ENCODE measurements at places on chromosomes 16 and 17.
A peak's percentile ranks its signal among the peaks of the same experiment; 100 is the strongest.

DNA sequence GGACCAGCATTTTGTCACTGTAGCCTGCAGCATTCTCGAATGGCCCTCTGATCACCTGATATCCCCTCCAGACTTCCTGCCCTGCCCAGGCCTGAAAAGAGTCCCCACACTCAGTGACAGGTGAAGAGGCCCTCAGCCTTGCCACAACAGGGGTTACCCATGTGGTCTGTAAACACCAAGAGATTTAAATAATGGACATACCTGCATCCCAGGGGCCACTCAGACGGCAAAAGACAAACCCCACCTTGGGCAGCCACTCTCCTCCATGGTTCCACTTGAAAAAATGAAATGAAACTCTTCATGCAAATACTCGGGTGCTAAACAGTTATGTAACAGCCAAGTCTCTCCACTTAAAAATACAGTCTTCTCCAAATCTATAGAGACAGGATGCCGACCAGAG is 22.9 kb upstream of the PECAM1 start:
- DNase-seq, result no peak

- DNase-seq, result no peak
These were observed 11.8 kb upstream of the JPT2 start for GRCh38 chr16:1666316-1666715.

- DNase-seq, result no peak
These were observed 11.9 kb upstream of the CLEC18A start for GRCh38 chr16:69938981-69939820.

DNA sequence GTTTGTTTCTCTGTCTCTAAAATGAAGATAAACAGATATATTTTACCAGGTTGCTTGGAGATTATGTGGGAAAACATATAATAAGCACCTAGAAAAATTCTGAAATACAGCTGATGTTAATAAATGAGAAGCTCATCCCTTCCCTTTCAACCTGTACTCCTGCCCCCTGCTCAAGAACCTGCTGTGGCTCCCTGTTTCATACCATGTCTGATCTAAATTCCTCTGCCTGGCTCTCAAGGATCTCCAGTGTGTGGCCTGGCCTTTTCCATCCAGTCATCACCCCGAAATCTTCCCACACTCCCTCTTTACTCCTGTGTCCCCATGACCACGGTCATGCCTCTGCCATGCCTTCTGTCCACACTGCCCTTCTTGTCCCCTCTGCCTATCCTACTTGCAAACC is 19.4 kb upstream of the DLX4 start:
- DNase-seq, result no peak

- DNase-seq, result peak; percentile 16
These were observed 27.7 kb upstream of the DHRS7B start for GRCh38 chr17:21098934-21099689.

GRCh38 chr17:338442-339192 is 14.0 kb downstream of the RPH3AL start:
- DNase-seq, result no peak

DNA sequence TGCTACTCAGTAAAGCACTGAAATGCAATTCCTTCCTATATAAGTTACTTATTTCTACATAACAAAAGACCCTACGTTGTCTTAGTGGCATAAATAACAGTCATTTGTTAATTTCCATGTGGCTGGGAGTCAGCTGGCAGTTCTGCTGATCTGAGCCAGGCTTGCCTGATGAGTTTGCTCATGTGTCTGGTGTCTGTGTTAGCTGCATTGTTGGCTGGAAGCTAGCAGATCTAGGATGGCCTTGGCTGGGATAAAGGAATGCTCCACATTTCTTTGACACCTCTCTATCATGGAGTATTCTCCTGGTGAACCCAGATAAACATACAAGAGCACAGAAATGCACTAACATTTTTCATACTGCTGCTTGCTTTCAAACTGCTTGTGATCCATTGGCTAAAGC is 264.4 kb upstream of the MON1B start:
- no peak for DNase-seq

- DNase-seq, result no peak
These were observed 43.2 kb downstream of the CLEC16A start for GRCh38 chr16:10987361-10988163.

All from stimulated activated CD8-positive, alpha-beta memory T cell treated with anti-CD3 and anti-CD28 coated beads, Interleukin-15, amount 100 ng/mL, for 1 hour (primary cell).